Fibroblast of skin of left biceps (primary cell): ENCODE measurements at places on chromosomes 7 and 10.
A peak's percentile ranks its signal among the peaks of the same experiment; 100 is the strongest.

GRCh38 chr7:13067036-13067435 lies 379.6 kb downstream of the ARL4A start:
- no peak for DNase-seq

GRCh38 chr10:454860-455259 lies 234.6 kb downstream of the DIP2C start:
- peak; percentile 79 for DNase-seq

DNA sequence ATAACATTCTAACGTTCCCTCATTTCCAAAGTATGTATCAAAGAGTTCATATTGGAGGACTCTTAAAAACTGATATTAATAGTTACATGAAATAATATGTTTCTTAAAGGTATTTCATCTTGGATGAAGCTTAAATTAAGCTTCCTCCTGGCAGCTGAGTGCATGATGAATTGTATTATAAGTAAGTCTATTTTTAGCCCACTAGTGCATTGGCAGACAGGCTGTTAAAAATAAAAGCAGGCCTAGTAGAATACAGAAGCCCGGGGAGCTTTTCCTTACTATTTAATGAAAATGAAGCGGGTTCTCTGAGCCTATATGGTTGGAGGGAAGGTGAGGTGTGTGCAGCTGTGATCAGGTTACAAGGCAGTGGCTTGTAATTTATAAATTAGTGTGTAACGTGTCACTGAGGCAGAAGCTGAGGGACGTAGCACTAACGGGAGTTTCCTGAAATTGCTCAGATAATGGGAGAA lies 130.7 kb upstream of the KMT2E start:
- DNase-seq: no peak

DNA sequence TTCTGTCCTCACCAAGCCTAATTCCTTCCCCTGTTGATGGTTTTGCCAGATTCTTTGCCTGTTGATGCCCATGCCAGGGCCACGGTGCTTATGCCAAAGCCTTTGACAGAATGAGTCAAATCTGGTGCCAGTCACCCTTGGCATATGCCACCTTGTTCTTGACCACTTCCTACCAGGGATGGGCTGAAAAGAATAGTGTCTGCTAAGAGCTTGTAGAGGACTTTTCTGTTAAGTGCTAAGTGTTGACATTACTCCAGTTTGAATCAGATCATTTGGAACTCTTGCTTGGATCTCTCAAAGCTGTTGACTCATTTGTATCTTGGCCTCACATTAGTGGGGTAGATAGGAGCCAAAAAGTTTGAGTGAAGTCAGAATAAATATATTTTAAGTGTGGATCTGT lies 661.2 kb downstream of the AUTS2 start:
- DNase-seq: peak; percentile 35

DNA sequence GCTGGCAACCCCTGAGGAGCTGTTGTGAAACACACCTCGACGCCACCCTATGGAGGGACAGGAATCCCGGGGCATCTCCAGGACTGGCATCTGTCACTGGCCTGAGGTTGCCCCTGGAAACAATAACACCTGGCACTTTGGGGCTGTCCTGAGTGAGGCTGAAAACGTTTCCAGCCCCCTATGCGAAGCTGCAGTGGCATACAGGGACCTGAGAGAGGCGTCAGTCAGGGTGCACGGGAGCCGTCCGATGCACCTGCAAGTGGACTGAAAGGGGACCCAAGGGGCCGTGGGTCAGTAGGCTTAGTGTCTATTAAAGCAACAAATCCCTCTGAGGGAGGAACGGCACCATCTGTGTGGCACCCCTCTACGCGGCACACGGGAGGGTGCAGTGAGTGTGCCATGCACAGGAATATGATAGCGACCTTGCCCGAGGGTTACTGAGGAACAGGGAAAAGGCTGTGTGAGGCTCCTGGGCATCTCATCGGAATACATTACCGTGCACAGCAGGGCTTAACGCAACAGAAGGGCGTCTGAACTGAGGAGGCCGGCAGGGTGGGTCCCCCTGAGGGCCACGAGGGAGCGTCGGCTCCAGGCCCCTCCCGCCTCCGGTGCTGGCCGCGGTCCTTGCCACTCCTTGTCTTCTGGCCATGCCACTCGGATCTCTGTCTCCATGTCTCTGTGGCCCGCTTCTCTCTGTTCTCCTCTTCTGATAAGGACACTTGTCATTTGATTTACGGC lies 50.4 kb downstream of the FOXL3 start:
- no peak for DNase-seq

- no peak for DNase-seq
These were observed 16.1 kb upstream of the SYPL1 start for GRCh38 chr7:106127984-106128780.

DNA sequence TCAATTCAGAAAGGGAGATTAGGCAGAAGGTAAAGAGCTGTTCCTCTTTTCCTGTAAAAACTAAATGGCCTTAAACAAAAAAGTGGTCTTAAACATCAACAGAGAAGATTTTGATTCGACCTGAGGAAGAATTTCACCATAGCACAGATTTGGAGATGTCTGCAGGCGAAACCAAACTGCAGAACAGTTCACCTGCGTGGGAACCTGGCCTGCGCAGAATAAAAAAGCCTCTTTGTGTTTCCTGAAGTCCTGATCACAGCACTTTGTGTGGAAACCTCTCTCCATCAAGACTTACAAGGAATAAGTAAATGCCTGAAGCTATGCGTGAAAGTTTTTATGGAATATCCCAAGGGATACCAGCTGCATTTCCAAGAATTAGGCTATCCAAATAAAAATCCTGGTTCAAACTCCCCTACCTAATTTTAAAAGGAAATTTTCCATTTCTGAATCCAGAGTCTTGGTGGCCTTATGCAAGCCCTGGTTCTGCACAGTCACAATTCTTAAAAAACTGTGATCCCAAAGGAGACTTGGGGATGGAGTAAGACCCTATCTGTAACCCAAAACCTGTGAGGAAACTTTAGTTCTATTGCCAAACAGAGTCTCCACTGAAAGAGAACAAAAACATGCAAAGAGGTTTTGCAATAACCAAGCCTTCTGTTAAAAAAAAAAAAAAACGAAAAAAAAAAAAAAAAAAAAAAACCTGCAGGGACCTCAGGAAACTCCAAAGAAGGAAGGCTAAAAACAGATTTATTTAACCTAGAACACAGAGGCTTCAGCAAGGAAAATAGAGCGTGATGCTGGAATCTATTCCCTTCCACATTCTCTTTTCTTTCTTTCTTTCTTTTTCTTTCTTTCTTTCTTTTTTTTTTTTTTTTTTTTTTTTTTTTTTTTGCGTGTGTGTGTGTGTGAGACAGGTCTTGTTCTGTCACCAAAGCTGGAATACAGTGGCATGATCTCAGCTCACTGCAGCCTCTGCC lies 10.4 kb downstream of the CALML3 start:
- peak; percentile 65 for DNase-seq

DNA sequence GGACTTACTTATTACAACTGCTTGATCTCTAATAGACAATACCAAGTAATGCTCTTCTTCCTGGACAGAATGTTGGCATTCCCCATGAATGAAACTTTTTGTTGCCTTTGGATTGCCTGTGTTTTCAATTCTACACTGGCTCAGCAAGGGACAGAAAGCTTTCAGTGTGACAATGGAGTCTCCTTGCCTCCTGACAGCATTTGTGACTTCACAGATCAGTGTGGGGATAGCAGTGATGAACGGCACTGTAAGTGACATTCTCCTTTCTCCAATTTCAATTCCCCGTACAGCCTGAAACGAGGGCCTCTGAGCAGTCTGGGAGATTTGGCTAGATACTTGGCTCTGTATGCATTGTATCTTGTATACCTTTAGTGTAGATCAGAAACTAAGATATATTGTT lies 290 bp downstream of the MALRD1 start:
- no peak for DNase-seq

- no peak for DNase-seq
These were observed 191.4 kb downstream of the FAM107B start for GRCh38 chr10:14583252-14583651.

GRCh38 chr10:21402606-21403083 lies 122.8 kb downstream of the SKIDA1 start:
- DNase-seq: peak; percentile 62

DNA sequence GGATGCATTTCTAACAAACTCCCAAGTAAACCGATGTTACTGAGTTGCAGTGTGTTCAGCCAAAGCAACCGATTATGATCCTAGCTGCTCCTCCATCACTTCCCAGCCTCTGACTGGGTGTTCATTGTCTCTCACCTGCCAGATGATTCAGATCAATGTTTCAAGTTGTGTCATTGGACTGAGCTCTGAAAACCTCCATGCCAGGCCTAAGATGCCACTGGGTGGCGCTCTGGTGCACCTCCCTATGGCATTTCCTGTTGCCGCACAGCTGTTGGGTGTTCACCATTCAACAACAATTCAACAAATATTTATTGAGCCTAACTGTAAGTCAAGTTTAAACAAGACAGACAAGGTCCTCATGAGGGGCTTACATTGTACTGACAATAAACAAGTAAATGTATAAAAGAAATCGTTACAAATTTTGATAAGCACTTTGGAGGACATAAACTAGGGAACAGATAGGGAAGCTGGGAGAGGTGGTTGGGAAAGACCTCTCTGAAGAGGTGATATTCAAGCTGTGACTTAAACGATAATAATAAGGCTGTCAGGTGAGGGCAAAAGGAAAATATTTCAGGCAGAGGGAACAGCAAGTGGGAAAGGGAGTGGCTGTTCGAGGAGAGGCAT lies 22.8 kb downstream of the RGR start:
- no peak for DNase-seq

GRCh38 chr10:7474388-7474787 lies 63.6 kb upstream of the SFMBT2 start:
- DNase-seq: no peak

DNA sequence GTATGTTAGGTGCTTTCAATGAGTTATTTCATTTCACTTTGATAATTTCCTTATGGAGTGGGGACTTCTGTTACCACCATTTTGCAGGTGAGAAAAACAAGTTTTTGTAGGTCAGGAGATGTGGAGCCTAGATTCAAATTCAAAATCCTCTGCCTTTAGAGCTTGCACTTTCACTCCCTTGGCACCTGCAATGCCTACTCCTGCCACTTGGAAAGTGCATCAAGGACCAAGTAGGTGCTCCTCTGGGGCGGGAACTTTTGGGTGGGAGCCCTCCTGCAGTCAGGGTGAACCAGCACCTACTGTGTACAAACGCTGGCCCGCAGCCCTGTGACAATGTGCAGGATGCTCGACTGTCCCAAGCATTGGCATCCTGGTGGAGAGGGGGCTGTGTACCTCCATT lies 199.0 kb downstream of the EMX2 start:
- no peak for DNase-seq

GRCh38 chr7:106104721-106105260 lies 7.3 kb downstream of the SYPL1 start:
- no peak for DNase-seq
